ENCODE measurements at places on chromosomes 2 and 18. TPM values are rescaled to one million over a fixed set of nuclear protein-coding genes. Genes with fewer than 3 reads are reported as not detected.

DNA sequence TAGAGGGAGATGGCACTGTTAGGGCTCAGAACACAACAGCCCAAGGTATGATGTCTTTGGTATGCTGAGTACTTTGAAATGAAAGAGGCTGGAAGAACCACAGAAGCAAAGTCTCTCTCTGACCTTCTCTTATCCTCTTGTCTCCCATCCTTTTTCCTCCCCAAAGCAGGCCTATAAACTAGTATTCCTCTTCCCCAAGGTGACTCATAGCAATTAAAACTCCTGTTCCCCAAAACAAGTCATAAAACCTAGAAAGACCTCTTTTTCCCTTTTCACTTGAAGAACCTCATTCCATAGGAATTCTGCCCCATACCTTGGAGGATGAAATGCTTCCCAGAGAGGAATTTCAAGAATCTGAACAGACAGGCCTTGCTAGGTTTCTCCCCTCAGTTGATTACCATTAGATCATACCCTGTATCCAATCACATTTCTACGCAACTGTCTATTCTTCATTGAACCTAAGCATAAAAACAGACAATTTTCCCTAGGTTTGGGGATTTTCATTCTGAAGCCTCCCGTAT, 25.7 kb downstream of the MDH1 start:
- DNase-seq: no peak

- no peak for DNase-seq
Measured at GRCh38 chr2:216082805-216083204, 1.1 kb downstream of the TMEM169 start.

CDH2 gene
- 321 TPM for total RNA-seq

DES gene
- 14,457 TPM for total RNA-seq

All from left ventricle myocardium superior (tissue), 1 donor.